NCI-H526 (cell line): ENCODE measurements at places on chromosomes 2 and 18.

DNA sequence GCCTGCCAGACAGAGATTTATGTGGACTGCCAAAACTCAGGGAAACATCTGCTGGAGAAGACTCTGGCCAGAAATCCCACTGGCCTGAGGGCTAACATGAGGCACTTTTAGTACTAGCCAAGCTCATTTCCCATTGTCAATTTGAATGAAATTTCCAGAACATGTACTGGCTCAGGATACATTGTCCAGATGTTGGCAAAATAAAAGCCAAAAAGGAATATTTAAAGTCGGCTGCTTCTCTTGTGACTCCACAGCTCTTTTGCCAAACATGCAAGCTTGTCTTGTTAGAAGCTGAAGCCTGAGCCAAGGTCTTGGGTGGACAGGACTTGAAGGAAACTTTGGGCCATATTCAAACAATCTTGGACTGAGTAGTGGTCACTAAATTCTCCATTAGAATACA is 215.5 kb downstream of the NCKAP5 start:
- DNase-seq, result no peak

GRCh38 chr2:105777506-105778055 is 32.9 kb downstream of the NCK2 start:
- DNase-seq, result no peak

DNA sequence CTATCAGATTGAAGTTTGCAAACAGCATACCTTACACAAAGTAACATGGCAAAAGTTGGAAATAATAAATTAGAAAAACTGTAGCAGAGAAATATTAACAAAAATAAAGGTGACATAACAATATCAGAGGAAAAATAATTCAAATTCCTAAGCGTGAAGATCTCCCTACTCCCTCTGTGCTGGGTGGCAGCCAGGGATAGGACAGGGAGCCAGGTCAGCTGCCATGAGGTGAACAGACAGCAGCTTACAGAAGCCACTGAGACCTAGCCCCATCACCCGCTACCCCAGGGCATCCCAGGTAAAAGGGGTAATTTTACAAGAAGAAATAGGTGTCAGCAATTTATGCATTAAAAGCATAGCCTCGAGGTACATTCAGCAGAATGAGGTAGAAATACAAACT is 423.8 kb upstream of the HS6ST1 start:
- DNase-seq, result no peak

DNA sequence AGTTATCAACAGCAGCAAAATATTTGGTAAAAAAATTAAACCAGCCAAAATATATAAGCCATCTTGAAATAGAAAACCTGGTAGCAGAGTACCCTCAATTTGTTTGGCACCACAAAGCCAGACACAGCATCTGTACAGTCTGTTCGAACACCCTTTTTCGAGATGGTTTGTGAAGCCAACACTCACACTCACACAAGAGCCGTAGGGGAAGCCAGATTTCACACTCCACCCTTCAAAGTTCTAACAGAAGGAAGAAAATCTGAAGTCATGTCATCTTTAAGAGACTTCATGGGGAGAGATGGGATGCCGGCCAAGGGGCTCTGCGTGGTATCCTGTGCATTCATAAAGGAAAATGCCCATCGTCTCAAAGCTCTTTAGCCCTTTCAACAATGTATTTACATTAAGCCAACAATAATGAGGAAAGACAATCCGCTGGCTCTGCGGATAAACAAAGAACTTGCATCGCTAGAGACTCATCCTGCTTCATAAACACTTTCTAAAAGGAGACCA is 451.5 kb upstream of the CHST9 start:
- no peak for DNase-seq

- DNase-seq, result no peak
These were observed 45.6 kb downstream of the GPC1 start for GRCh38 chr2:240480834-240481623.

DNA sequence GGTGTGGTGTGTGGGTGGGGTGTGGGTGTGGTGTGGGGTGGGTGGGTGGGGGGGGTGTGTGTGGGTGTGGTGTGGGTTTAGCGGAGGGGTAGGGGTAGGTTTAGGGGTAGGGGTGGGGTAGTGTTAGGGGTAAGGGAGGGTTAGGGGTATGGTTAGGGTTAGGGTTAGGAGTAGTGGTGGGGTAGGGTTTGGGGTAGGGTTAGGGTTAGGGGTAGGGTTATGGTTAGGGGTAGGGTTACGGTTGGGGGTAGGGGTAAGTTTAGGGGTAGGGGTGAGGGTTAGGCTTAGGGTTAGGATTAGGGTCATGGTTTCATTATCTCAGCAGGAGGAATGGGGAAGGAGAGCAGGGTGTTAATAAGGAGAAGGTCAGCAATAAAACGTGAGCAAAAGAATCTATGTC is 11.3 kb upstream of the PARD6G start:
- no peak for DNase-seq

- DNase-seq, result no peak
These were observed 5.7 kb upstream of the AMER3 start for GRCh38 chr2:130749641-130750040.

DNA sequence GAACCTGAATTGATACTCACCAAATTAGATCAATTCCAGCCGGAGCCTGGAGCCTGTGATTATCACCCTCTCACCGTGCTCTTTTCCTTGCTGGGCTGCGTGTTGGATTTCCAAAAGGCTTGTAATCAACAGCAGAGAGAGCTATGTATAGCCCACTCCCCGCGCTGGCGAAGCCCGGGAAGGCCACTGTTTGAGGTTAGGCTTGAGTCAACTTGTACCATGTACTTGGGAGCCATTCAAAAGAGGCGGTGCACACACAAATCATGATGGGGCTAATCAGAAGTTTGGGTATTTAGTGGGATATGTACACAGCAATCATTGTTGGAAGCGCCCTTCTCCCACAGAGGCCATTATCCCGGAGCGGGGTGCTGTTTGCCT is 151.6 kb downstream of the GLI2 start:
- no peak for DNase-seq

DNA sequence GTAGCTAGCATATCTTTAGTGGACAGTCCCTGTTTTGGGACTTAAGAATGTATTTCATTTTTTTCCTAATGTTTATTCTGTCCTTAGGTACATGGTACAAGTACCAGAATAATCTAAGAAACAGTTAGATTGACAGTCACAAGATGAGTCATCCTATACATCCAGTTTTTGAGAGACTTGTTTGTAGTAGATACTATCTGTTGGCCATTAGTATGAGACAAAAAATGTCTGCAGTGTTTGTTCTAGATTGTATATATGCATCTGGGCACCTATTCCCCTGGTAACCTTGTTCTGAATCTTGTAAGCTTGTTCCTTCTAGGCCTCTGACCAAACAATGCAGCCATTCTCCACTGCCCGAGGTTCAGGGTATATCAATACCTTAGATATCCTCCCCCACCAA is 1343.5 kb downstream of the SUCLG1 start:
- DNase-seq, result no peak

DNA sequence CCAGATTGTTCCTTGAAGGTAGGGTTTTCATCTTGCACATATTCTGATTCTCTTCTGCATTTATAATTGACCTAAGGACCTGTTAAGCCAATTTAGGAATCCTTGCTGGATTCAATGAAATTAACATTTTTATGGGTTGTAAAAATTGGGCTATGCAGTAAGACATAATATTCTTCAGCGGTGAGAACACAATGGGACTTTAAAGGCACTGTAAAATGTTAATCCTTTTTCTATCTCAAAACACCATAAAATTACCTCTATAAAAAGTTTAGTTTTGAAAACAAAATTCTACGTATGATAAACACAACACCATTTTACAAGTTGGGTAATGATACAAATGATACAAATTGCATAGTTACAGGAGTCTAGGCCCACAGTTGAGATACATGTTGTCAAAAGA is 169.2 kb upstream of the DTNA start:
- no peak for DNase-seq

- peak; percentile 70 for DNase-seq
These were observed 104.9 kb downstream of the MBD2 start for GRCh38 chr18:54119524-54120019.

DNA sequence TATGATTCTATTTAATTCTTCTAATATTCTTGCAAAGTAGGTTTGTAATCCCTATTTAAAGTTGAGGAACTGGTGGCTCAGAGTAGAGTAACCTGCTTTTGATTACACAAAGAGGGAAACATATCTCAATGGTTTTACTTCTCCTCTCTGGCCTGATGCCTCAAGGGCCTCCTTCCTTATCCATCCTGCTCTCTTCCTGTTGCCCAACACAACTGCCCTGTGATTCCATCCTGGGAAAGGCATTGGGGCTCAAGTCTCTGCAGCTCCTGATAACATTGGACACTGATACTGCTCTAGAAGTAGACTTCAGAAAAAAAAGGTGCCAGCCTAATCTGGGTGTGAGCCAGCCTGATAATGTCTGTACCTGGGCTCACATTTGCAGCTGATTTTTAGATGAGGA is 75.8 kb downstream of the RDH14 start:
- DNase-seq, result no peak

DNA sequence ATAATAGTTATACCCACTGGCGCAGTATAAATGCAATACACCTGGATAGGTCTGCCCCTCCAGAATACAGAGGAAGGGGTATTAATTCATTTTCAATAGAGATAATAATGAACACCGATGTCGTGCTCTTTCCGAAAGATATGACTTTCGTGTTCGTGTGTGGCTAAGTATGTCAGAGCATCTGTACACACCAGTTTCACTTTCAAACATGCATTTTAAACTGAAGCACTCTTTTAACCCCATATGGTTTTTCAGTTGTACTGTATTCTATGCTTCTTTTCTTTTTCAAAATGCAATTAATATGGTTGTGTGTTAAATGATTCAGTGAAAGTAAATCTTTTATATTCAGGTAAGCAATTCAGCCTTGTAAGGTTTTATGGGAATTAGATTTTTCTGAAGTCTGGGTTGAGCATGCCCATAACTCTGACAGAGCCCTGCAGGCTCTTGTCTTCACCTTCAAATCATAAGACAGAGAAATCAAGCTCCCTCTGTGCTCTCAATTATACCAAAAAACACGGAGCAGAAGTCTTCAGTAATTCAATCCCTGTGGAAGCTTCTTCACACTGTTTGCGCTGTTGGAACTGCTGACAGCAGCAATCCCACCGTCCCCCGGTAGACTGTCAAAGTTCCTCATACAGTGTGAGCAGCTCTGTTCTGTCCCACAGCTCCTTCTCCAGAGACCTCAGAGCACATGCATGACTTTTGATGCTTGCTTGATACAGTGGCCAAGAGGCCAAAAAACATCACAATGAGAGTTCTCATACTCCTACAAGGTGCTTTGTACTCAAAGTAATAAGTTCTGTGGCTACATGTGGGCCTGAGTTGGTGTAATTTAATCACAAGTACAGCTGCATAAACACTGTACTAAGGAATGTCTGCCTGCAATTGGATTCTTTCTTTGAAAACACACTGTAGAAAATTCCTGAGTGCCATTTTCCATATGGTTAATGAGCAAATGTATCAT is 186.8 kb downstream of the ZNF521 start:
- DNase-seq, result no peak

DNA sequence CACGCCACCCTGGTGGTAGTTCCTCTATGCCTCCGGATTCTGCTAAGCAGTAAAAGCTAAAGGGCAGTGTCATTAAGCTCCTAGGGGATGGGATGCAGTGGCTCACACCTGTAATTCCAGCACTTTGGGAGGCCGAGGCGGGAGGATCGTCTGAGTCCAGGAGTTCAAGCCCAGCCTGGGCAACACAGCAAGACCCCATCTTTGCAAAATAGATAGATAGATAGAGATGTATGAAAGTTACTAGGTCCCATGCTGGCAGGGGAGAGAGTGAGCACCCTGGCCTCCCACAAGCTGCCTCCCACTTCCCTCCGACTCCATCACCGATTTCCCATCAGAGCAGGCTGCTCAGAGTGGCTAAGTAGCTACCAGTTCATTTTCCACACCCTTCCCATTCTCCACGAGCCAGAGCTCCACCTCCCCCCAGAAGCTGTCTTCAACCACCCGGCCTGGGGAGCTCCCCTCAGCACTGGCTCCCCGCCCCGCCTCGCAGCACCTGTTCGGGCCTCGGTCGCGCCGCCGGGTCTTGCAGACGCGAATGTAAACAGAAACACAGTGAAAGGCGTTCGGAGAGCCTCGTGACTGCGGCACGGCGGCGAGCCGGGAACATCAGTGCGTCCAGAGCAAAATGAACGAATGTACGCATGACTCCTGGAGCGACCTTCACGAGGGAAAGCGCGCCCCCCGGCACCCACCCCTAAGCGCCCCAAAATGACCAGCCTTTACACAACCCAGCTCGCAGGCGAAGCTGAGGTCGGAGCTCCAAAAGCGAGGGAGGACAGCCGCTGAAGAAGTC is 598 bp upstream of the CEP68 start:
- peak; percentile 87 for DNase-seq

DNA sequence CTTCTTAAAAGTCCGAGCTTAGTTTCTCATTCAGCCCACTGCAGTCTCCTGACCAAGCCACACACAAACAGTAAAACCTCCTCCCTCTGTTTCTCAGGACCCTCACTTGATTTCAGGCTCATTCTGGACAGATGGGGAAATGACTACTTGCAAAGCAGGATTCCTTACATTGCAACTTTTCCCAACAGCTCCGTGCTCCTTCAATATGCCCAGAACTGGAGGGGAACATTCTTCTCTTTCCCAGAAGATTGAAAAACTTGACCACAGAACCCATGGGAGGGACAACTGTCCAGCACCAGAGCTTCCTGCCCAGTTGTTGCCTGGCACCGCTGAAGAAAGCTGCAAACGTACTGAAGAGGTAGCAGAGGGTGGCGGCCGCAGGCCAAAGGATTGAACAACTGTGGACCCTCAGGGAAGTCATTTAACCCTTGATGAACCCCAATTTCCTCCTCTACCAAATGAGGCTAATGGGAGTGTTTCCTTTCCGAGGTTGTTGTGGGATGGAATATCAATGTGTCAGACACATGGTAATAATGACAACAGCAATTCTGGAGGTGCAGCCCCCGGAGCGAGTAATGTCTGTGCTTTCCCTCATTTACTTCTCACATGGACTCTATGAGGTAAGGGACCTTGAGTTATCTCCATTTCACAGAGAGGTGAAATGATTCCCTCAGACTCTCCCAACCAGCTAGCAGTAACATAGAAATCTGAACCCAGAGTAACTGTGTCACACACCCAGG is 25.0 kb downstream of the BCL11A start:
- DNase-seq, result no peak

DNA sequence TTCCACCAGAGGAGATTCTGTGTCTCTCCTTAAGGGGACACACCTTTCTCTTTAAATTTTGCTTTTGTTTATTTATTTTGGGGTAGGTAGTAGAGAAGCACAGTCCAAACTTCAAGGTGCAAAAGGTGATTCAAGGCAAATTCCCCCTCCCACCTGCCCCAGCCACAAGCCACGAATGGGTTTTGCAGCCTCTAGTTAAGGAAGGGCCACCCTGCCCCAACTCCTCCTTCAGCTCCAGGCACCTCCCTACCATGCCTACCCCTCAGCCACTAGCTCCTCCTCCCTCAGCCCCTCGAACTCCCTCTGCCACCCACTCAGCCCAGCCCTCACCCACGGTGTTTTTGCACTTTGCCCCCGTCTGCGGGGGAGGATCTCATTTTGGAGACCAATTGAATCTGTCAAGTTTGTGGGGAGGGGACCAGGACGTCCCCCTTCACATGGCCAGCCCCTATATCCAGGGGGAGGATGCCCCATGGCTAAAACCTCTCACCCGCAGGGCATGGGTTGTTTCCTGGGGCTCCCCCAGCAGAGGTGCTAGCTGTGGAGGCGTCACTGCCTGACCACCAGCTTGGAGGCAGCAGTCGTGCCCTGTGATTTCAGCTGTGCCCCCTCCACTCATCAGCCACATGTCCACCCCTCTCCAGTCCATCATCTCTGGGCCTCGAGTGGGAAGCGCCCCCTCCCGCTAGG is 4.5 kb downstream of the HAAO start:
- DNase-seq, result no peak
